ENCODE measurements at places on chromosomes 11 and 22.

- peak; percentile 74 for DNase-seq
These were observed 10.4 kb upstream of the SREBF2 start for GRCh38 chr22:41822317-41823057.

GRCh38 chr11:103953797-103954486 lies 82.5 kb upstream of the DDI1 start:
- no peak for DNase-seq

- DNase-seq: no peak
These were observed 49.4 kb downstream of the GALNT18 start for GRCh38 chr11:11572386-11572785.

GRCh38 chr11:94046796-94047195 lies 25.6 kb downstream of the HEPHL1 start:
- DNase-seq: no peak

DNA sequence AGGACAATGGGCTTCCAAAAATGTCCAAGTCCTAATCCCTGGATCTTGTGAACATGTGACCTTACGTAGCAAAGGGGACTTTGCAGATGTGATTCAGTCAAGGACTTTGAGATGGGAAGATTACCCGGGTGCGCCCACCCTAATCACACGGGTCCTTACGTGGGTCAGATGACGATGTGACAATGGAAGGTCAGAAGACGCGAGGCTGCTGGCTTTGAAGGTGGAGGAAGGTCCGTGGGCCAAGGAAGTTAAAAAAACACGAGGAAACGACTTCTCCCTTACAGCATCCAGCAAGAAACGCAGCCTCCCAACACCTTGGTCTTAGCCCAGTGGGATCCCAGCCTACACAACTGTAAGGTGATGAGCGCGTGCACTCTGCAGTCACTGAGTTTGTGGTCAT lies 860.1 kb downstream of the TBC1D22A start:
- no peak for DNase-seq

Measured in HFFc6 (cell line).